ENCODE measurements at places on chromosomes 12 and 14. TPM values are rescaled to one million over a fixed set of nuclear protein-coding genes. Genes with fewer than 3 reads are reported as not detected.

CAPZA3 gene
- not detected for total RNA-seq

TSPAN9 gene
- 56.6 TPM for total RNA-seq

ART4 gene
- 0.09 TPM for total RNA-seq

ASCL1 gene
- 0.04 TPM for total RNA-seq

DNA sequence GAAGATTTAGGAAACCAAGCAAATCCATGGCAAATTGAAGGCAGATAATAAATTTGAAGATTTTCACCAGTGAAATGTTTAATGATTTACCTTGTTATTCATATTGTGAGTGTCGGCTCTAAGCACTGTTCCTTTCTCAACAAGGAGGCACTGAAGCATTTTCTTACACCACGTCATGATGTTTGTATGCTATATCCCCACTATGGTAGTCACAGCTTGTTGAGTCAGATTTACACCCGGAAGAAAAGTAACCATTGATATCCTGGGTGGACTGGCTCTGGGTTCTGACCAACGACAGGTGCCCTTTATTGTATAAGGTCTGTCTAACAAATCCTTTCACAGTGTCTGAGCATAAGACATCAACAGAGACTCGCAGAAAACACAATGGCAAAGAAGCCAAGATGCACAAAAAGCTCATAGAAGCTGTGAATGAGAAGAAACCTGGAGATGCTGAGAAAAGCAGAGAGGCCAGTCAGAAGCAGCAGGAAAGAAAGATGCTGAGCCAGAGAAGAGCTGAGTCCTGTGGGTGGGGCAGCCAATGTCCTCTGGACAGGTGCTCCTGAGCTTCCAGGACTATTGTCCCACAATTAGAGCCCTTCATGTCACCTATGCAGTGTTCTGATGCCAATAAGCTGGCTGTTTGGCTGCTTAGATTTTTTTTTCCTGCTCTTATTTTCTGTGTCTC, 49.7 kb upstream of the ARHGAP5 start:
- H3K27me3 ChIP-seq, result no peaks in the 10 kb centered on the region
- no peak for DNase-seq
- H3K36me3 ChIP-seq, result no peaks in the 10 kb centered on the region
- H3K4me3 ChIP-seq, result no peak overlapping the region

GRCh38 chr12:76552343-76552938, 7.1 kb downstream of the OSBPL8 start:
- DNase-seq, result no peak
- H3K27ac ChIP-seq, result no peak overlapping the region
- no peaks in the 10 kb centered on the region for H3K27me3 ChIP-seq
- no peaks in the 10 kb centered on the region for H3K36me3 ChIP-seq
- no peak overlapping the region for H3K4me3 ChIP-seq

- H3K36me3 ChIP-seq, result no peaks in the 10 kb centered on the region
- H3K4me1 ChIP-seq, result peaks cover 17% of the 10 kb centered on the region
- H3K4me3 ChIP-seq, result peak overlapping the region; percentile 45
- peak; percentile 84 for DNase-seq
- peak overlapping the region; percentile 21 for H3K27ac ChIP-seq
- no peaks in the 10 kb centered on the region for H3K27me3 ChIP-seq
Observed at GRCh38 chr14:53306267-53306721, 153.2 kb upstream of the DDHD1 start.

DNA sequence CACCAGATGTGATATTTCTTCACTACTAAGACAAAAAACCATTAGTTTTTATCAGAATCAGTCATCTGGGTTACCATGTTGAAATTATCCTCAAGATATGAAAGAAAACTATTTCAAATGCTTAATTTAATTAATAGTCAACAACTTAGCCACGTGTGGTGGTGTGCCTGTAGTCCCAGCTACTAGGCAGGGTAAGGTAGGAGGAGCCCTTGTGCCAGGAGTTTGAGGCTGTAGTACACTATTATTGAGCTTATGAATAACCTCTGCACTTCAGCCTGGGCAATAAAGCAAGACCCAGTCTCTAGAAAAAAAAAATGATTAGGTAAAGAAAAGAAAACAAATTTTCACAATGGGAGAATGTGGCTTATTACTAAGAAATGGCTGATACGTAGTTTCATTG, 33.4 kb downstream of the MRPL42 start:
- no peaks in the 10 kb centered on the region for H3K4me1 ChIP-seq
- no peak for DNase-seq
- no peaks in the 10 kb centered on the region for H3K27me3 ChIP-seq
- no peak overlapping the region for H3K27ac ChIP-seq

DNA sequence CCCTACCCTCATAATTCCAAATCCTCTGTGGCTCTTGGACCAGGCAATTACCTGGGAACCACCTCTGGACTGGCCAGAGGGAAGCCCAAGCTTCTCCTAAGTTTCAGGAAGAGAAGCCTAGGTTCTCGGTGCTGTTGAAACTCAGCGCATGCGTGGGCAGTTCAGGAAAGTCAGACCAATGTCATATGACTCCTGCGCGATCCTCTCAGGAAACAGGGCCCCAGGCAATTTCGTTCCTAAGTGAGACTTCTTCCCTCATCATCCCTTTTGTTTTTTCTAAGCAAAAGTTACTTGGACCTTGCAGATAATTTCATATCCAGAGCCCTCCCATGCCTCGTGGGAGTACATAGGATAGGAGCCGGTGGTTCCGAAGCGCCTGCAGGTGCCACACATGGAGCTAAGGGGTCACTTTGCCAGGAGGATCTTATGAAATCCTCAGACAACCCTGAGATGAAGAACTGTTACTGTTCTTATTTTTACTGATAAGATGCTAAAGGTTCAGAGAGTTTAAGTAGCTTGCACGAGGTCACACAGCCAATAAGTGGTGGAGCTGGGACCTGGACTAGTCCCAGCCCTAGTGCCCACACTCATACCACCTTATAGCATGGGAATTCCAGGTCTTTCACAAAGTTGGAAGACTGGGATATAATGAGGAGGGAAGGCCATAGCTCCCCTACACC, 168.2 kb downstream of the ZFP36L1 start:
- peak; percentile 67 for DNase-seq
- H3K4me1 ChIP-seq, result peaks cover 48% of the 10 kb centered on the region
- H3K27me3 ChIP-seq, result no peaks in the 10 kb centered on the region
- no peak overlapping the region for H3K4me3 ChIP-seq
- H3K27ac ChIP-seq, result no peak overlapping the region

- no peak for DNase-seq
- peaks cover 6% of the 10 kb centered on the region for H3K4me1 ChIP-seq
- H3K36me3 ChIP-seq, result peaks cover 10% of the 10 kb centered on the region
- no peak overlapping the region for H3K27ac ChIP-seq
- H3K4me3 ChIP-seq, result no peak overlapping the region
Observed at GRCh38 chr14:89317051-89317691, 99.9 kb downstream of the FOXN3 start.

- no peak overlapping the region for H3K4me3 ChIP-seq
- H3K27me3 ChIP-seq, result no peaks in the 10 kb centered on the region
- DNase-seq, result no peak
- H3K4me1 ChIP-seq, result peaks cover 39% of the 10 kb centered on the region
- no peak overlapping the region for H3K27ac ChIP-seq
Observed at GRCh38 chr12:111435661-111436201, 30.0 kb downstream of the SH2B3 start.

DNA sequence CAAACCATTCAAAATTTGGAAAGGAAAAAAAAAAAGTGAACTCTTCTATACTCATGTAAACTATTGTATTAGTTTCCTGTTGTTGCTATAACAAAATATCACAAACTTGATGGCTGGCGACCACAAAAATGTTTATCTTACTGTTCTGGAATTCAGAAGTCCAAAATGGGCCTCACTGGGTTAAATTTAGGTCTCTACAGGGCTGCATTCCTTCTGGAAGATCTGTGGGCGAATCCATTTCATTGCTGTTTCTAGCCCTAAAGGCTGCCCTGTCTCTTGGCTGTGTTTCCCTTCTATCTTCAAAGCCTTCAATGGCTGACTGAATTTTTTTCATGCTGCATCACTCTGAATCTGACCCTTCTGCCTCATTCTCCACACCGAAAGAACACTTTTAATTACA, 105.1 kb upstream of the NAV3 start:
- no peak for DNase-seq
- H3K4me1 ChIP-seq, result no peaks in the 10 kb centered on the region
- no peak overlapping the region for H3K4me3 ChIP-seq
- no peak overlapping the region for H3K27ac ChIP-seq

- no peak for DNase-seq
- no peak overlapping the region for H3K27ac ChIP-seq
- no peaks in the 10 kb centered on the region for H3K4me1 ChIP-seq
- no peaks in the 10 kb centered on the region for H3K27me3 ChIP-seq
- no peaks in the 10 kb centered on the region for H3K36me3 ChIP-seq
- no peak overlapping the region for H3K4me3 ChIP-seq
Observed at GRCh38 chr14:89648924-89649323, 231.9 kb upstream of the FOXN3 start.

- no peak for DNase-seq
- H3K4me3 ChIP-seq, result no peak overlapping the region
- peaks cover 6% of the 10 kb centered on the region for H3K4me1 ChIP-seq
- no peak overlapping the region for H3K27ac ChIP-seq
- H3K36me3 ChIP-seq, result no peaks in the 10 kb centered on the region
Observed at GRCh38 chr14:76331328-76332011, 44.5 kb upstream of the ESRRB start.

- H3K4me3 ChIP-seq, result peak within 1 kb of the TSS; percentile 61
- H3K27ac ChIP-seq, result peak within 1 kb of the TSS; percentile 92
- peaks cover 2% of the 10 kb centered on the region for H3K27me3 ChIP-seq
- peak; percentile 87 for DNase-seq
Observed at GRCh38 chr14:21024585-21025370, at the start of gene NDRG2. TSS of gene NDRG2 (minus strand) at chr14:21025061. CDS start at chr14:21023315, 1,746 bp downstream.

- no peaks in the 10 kb centered on the region for H3K4me1 ChIP-seq
- DNase-seq, result no peak
Observed at GRCh38 chr14:54585214-54585613, 18.3 kb downstream of the SAMD4A start.

GRCh38 chr12:50017641-50018040, 7.7 kb downstream of the RACGAP1 start:
- H3K27me3 ChIP-seq, result no peaks in the 10 kb centered on the region
- peaks cover 6% of the 10 kb centered on the region for H3K36me3 ChIP-seq
- H3K4me3 ChIP-seq, result no peak overlapping the region
- peak overlapping the region; percentile 91 for H3K27ac ChIP-seq
- peaks cover 7% of the 10 kb centered on the region for H3K4me1 ChIP-seq

DNA sequence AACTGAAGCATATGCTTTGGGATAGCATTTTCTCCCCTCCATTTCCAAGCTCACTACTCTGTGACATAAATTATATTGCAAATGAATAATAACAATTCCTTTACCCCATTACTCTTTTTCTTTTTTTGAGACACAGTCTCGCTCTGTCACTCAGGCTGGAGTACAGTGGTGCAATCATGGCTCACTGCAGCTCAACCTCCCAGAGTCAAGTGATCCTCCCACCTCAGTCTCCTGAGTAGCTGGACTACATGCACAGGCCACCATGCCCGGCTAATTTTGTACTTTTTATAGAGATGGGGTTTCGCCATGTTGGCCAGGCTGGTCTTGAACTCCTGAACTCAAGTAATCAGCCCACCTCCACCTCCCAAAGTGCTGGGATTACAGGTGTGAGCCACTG, 49.2 kb upstream of the GTF2A1 start:
- no peak overlapping the region for H3K27ac ChIP-seq
- peaks cover 6% of the 10 kb centered on the region for H3K4me1 ChIP-seq
- no peak overlapping the region for H3K4me3 ChIP-seq
- H3K27me3 ChIP-seq, result no peaks in the 10 kb centered on the region
- H3K36me3 ChIP-seq, result peaks cover 12% of the 10 kb centered on the region

DNA sequence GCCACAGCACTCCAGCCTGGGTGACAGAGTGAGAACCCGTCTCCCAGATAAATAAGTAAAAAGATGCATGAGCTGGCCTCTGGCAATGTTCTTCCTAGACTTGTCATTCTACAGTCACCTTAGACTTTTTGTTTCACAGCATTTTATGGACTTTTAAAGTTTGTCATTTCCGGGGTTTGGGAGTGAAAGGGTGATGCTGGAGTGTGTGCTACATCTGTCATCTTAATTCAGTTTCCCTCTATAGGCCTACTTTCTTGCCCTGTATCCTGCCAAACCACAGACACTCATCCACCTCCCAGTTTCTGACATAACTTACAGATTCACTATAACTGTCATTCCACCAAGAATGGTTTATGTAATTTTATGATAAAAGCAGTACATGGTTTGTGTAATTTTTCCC, 166.7 kb upstream of the PARP11 start:
- H3K4me1 ChIP-seq, result peaks cover 41% of the 10 kb centered on the region
- H3K4me3 ChIP-seq, result no peak overlapping the region
- no peaks in the 10 kb centered on the region for H3K36me3 ChIP-seq
- H3K27ac ChIP-seq, result no peak overlapping the region
- H3K27me3 ChIP-seq, result peaks cover 2% of the 10 kb centered on the region
- DNase-seq, result no peak

- H3K27me3 ChIP-seq, result no peaks in the 10 kb centered on the region
- peak; percentile 22 for DNase-seq
Observed at GRCh38 chr14:31080056-31080455, 53.9 kb upstream of the STRN3 start.

DNA sequence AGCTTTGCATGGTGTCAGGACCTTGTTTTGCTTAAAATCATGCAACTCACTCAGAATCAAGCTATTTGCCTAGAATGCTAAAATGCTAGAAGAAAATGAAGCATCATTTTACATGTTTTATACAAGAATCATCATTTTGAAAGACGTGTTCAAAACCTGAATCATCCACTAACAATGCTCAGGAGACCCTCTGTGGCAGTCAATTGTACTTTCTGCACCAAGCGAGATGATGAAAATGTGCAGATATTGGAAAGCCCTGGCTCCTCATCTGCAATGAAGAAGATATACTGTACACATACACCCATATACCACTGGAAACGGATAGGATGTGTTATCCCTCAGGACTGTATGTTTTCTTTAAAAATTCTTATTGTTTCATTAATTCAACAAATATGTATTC, 92.7 kb downstream of the DYRK2 start:
- no peak overlapping the region for H3K27ac ChIP-seq
- no peaks in the 10 kb centered on the region for H3K4me1 ChIP-seq
- peak; percentile 30 for DNase-seq
- H3K4me3 ChIP-seq, result no peak overlapping the region

- no peaks in the 10 kb centered on the region for H3K27me3 ChIP-seq
- H3K27ac ChIP-seq, result no peak overlapping the region
- H3K36me3 ChIP-seq, result no peaks in the 10 kb centered on the region
- H3K4me3 ChIP-seq, result no peak overlapping the region
Observed at GRCh38 chr12:96444399-96444798, 44.2 kb upstream of the CDK17 start.

DNA sequence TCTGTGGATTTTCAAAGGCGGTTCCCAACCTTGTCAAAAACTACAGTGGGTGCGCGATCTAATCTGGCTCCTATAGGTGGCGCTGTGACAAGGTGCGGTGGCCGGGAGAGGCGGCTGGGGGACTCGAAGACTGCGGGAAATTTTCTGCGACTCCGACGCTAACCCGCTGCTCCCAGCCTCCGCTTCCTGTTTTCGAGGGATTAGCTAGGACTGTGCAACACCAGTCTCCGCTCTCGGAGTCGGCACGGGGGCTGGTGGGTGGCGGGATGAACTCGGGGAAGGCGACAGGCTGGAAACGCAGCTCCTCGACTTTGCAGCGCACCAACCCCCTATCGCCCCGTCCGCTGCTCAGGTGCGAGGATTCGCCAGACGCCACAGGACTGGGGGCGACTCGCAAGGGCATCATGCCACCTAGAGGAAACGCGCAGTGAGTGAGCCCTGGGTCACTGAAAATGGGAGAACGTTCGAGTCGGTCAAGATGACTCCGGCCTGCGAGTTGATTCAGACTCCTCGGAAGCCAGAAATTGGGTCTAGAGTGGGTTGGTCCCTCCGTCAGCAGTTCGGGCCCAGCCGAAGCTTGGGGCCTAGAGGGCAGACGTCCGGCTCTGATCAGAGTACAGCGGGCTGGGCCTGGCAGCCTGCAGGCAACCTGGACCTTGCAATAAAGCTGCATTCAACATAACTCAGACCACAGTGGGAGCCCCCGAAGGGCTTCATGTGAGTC, 5.5 kb upstream of the PAX9 start:
- no peak overlapping the region for H3K4me3 ChIP-seq
- DNase-seq, result no peak
- peaks cover 37% of the 10 kb centered on the region for H3K4me1 ChIP-seq
- peaks cover 91% of the 10 kb centered on the region for H3K27me3 ChIP-seq
